GM23248 (cell line): ENCODE measurements at places on chromosomes 1 and 21. TPM values are rescaled to one million over a fixed set of nuclear protein-coding genes. Genes with fewer than 3 reads are reported as not detected.

DNA sequence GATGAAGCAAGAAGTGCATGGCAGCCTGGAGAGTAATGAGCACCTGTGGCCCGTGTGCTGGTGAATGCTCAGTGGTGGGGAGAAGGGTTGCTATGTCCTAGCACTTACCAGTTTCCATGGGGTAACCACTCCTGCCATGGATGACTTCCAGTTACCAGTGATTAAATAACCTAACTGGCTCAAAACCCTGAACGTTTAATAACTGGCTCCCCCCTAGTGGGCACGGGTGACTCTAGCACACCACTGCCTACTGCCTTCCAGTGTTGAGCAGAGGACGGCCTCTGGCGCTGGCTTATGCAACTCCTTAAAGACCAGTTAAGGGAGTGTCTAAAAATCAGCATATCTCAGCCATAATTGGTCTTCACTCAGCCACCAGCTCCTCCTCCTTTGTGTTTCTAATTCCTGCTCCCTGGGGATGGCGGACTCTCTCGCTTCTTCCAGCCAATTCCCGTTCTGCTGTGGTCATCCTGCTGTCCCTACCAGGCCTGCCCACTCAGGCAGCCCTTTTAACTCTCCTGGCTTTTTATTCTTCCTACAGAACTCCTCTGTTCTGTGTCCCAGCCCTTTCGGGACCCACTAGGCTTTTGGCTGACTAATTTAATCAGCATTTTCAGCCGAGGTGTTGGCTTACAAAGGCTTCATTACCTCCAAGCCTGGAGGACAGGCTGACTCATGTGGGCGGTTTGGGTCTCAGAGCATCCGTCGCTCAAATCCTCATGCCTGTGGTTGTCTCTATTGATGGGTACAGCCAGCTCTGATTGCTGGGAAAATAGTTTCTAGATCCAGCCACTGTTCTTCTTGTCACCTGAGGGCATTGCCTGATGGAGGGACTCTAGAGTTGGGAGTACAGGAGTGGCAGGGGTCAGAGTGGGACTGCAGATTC, 332.4 kb downstream of the CAMTA1 start:
- peak; percentile 95 for DNase-seq
- H3K27me3 ChIP-seq = no peaks in the 10 kb centered on the region; the same call in 1 of the 2 replicates
- peak overlapping the region; percentile 74 for H3K27ac ChIP-seq
- H3K4me3 ChIP-seq = peak overlapping the region; percentile 65

NCMAP gene
- not detected in 2 replicates for total RNA-seq

FAM229A gene
- total RNA-seq = 1.1 and 3.2 TPM in 2 replicates

KIF26B gene
- 7.8 and 8.0 TPM in 2 replicates for total RNA-seq

GRCh38 chr1:86687595-86687994, 16.8 kb upstream of the SH3GLB1 start:
- no peaks in the 10 kb centered on the region for H3K27me3 ChIP-seq
- DNase-seq = peak; percentile 38
- no peaks in the 10 kb centered on the region for H3K4me1 ChIP-seq

DNA sequence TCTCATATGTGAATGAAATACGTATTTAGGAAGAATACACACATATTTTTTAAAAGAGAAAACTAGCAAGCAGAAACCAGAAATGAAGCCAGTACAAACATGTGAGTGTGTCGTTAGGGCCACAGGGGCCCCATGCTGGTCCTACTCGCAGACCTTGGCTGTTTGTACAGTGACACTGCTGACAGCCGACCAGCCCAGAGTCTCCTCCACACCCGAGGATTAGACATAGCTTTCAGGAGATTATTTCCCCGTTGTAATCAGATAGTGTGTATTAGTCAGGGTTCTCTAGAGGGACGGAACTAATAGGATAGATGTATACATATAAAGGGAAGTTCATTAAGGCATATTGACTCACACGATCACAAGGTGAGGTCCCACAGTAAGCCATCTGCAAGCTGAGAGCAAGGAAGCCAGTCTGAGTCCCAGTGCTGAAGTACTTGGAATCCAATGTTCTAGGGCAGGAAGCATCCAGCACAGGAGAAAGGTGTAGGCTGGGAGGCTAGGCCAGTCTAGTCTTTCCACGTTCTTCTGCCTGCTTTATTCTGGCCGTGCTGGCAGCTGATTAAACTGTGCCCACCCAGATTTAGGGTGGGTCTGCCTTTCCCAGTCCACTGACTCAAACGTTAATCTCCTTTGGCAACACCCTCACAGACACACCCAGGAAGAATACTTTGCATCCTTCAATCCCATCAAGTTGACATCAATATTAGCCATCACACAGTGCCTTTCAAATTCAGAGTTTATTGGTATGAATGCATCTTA, 51.2 kb downstream of the DIP2A start:
- no peak overlapping the region for H3K27ac ChIP-seq
- H3K4me3 ChIP-seq = no peak overlapping the region
- peaks cover 25% of the 10 kb centered on the region; the same call in 1 of the 2 replicates for H3K36me3 ChIP-seq

- no peaks in the 10 kb centered on the region for H3K36me3 ChIP-seq
- H3K27ac ChIP-seq = no peak overlapping the region
- H3K27me3 ChIP-seq = no peaks in the 10 kb centered on the region
- no peak for DNase-seq
- H3K4me1 ChIP-seq = peaks cover 5% of the 10 kb centered on the region
- no peak overlapping the region for H3K4me3 ChIP-seq
These were observed 30.2 kb downstream of the TMEM50B start for GRCh38 chr21:33449616-33450015.

DNA sequence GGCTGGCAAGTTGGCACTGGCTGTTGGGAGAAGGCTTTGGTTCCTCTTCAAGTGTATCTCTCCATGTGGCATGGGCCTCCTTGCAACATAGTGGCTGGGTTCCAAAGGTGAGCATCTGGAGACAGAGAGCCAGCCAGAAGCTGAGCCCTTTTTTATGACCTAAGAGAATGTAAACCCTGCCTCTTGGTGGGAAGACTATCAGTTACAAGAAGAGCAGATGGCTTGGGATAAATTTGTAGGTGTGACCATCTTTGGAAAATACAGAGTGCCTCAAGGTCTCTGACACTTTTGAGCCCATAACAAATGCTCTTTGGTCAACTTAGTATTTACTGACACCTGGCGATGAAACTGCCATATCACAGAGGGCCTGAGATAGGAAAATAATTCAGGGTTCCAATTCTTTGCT, 31.4 kb upstream of the PRELP start:
- H3K36me3 ChIP-seq = no peaks in the 10 kb centered on the region
- H3K4me1 ChIP-seq = peaks cover 43% of the 10 kb centered on the region

DNA sequence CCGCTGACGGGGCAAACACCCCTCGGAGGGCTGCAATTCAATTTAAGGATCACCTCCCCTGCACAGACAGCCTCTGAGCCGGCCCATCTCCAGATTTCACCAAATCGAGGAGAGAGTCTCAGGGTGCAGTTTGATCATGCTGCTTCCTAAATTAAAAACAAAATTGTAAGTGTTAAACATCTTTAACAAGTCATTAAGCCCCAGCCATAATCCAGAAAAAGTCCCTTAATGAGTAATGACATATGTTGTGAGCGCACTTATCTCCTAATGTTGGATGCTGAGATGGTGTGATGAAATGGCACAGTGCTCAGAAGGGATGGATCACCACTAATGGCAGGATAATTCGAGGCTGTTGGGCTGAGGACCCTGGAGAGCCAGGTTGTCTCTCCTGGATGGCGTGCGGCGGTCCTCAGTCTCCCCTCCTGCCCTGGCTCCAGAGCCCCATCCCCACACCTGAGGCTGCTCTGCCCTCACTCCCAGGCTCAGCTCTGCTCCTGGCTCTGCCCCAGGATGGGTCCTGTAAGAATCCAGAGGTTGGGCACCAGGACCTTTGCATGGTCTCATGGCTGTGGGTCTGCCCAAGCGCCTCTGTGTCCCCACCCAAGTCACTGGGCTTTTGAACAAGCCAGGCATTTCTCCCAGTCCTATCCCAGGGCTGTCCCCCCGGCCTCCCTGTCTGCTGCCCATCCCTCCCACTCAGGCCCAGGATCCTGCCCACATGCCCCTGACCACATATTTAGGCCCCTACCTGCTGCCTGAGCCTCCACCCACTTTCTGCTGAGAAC, 224.4 kb upstream of the POU3F1 start:
- no peaks in the 10 kb centered on the region for H3K4me1 ChIP-seq
- H3K4me3 ChIP-seq = no peak overlapping the region
- DNase-seq = no peak
- no peak overlapping the region for H3K27ac ChIP-seq

DNA sequence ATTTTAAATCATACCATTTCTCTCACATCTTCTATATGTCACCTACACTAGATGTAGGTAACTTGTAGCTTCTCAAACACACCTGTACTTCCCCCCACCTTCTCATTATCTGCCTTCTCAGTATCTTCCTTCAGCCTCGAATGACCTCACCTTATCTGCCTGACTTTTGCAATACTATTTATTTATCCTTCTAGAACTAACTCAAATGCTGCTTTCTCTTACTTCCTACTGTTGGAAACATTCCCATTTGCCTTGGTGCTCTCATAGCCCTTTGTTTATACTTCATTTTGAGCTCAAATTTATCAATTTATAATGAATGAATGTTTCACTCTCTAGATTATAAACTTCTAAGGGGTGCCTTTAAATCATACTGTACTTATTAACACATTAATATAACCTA, 50.4 kb upstream of the KIAA1614 start:
- no peaks in the 10 kb centered on the region for H3K36me3 ChIP-seq
- H3K4me1 ChIP-seq = peaks cover 5% of the 10 kb centered on the region
- DNase-seq = peak; percentile 4
- no peaks in the 10 kb centered on the region for H3K27me3 ChIP-seq

GRCh38 chr1:68112835-68113243, 62.4 kb upstream of the DIRAS3 start:
- H3K4me1 ChIP-seq = peaks cover 24% of the 10 kb centered on the region
- peak; percentile 90 for DNase-seq
- no peak overlapping the region for H3K4me3 ChIP-seq
- H3K27me3 ChIP-seq = no peaks in the 10 kb centered on the region
- H3K27ac ChIP-seq = no peak overlapping the region

GRCh38 chr1:226643611-226644540, 95.2 kb downstream of the ITPKB start:
- no peaks in the 10 kb centered on the region for H3K36me3 ChIP-seq
- H3K4me3 ChIP-seq = no peak overlapping the region
- no peaks in the 10 kb centered on the region for H3K27me3 ChIP-seq
- no peak overlapping the region for H3K27ac ChIP-seq
- H3K4me1 ChIP-seq = peaks cover 7% of the 10 kb centered on the region; the same call in 1 of the 2 replicates
- DNase-seq = no peak

DCST2 gene
- not detected in 2 replicates for total RNA-seq

- no peak overlapping the region for H3K4me3 ChIP-seq
- no peaks in the 10 kb centered on the region for H3K27me3 ChIP-seq
- no peak for DNase-seq
- no peak overlapping the region for H3K27ac ChIP-seq
These were observed 1.9 kb downstream of the TNFAIP8L2 start for GRCh38 chr1:151158326-151158725.
